ENCODE measurements at places on chromosomes 3 and 15. TPM values are rescaled to one million over a fixed set of nuclear protein-coding genes. Genes with fewer than 3 reads are reported as not detected.

DNA sequence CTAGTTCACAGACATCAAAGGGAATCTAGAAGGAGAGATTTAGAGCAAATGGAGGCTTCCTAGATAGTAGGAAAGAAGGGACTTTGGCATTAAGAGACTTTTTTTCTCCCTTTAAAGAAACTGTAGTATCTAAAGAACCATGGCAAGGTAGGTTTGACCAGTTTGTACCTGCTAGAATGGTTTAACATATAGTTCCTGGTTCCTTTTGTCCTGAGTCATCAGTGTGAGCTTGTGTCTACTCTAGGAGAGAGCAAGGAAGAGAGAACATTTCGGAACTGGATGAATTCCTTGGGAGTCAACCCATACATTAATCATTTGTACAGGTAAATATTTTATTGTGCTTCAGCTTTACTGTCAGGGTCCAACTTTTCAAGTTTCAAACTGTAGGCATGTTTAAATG, 29.6 kb upstream of the TRPC1 start:
- no peak for DNase-seq

DNA sequence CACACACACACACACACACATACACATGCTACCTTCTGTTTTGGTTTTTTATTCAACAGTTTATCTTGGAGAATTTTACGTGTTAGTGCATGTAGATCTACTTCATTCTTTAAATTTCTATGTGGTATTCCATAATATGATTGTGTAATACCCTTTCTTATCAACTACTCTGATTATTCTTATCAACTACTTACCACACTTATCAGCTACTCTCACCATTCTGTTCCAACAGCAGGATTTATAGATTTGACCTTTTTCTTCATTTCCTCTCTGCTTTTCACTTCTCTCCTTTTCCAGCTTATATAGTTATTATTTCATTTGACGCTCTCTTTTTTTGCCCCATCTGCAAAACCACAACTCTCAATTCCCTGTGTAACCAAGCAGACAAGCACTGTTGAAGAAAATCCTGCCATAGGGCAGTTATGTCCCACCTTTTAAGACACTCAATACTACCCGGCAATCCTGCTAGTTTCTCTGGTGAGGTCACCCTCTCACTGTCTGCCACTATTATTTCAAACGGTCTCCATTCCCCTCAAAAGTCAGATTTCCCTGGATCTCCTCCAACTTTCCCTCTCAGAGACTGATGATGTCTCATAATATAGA, 56.9 kb upstream of the SATB1 start:
- DNase-seq = no peak

DNA sequence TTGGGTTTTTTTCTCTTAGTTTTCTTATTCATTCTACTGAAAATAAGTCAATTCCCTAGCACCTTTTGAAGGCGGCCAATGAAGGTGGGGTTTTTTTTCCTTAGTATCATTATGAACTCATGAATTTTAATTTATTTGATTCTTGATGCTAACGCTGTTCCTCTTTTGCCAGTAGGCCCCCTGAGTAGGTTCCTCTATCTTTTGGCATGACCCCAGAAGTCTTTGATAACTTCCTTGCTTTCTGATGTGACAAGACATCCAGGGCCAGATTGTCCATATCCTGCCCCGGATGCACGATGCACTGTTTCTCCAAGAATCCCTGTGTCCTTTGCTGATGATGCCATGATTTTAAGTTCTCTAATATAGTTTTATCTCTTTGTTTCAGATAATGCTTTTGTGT, 20.6 kb downstream of the LRRK1 start:
- no peak for DNase-seq

GRCh38 chr15:62769604-62770003, 272.9 kb upstream of the TPM1 start:
- no peak for DNase-seq

DNA sequence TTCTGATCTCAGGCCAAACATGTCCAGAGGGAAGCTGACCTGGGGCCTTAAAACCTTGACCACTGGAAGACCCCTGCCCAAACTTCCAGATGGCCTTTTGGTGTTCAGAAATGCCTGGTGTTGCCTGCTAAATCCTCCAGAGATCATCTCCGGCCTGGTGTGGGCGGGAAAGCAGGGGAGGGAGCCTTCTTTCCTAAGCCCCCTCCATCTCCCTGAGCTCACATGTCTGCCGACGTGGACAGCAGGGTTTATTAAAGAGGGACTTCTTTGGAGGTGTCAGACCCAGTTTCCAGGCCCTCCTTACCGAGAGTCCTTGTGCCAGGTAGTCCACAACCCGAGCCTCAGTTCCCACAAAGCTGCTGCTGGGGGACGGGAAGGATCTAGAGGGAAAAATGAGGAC, 55.9 kb upstream of the SLC6A1 start:
- DNase-seq = no peak

DNA sequence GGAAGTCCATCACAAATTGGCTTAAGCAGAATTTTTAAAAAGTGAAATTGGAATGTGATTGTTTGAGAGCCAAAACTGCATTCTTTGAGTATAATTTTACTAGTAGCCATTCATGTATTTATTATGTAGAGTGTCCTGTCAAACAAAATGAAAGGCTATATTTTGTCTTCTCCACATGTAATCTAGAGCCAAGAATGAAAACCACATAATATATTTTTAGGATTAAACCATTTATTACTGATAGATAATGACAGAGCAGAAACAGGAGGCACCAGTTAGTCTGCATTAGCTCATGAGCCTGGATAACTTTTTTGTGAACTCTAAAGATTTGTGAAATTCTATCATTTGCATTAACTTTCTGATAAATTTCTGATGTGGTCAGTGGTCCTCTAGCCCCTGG, 130.2 kb downstream of the FILIP1L start:
- DNase-seq = no peak

- no peak for DNase-seq
These were observed 117.3 kb upstream of the FLNB start for GRCh38 chr3:57890874-57891273.

- DNase-seq = no peak
These were observed 53.0 kb downstream of the TBC1D2B start for GRCh38 chr15:78024519-78024870.

DNA sequence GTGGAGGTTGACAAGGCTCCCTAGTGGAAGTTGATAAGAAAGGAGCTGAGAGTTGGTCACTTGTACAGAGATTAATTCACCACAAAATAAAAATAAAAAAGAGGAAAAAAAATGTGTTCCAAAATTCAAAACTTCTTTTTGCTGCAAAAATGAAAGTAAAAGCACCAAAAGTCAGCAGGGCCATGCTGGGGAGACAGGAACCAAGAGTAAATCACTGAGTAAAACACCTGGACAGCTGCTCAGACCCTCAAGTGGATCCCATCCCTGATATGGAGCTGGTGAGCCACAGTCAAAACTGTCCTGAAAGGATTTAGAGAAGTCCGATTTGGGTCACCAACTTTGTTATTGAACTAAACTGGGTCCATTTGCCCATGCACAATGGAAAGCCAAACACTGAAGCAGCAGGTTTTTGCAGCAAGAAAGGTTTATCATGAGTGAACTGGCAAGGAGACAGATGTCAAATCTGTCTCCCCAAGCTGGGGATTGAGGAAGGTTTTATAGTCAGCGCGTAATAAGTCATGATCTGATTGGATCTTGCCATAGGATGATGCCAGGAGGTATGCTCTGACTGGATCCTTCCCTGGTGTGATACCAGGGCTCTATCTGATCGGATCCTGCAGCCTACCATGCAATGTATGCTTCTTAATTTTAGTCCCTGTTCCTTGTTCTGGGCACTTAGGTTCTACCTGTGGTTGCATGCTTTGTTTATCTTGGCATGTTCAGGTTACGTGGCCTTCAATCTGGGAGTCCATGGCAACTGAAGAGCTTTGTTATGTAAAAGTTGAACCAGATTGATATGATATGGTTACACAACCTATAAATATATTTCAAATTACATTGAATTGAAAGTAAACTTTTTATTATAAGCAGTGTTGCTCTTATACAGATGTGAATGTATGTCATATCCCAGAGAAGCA, 313.2 kb downstream of the POLQ start:
- DNase-seq = no peak

- no peak for DNase-seq
These were observed 275.2 kb downstream of the EPHA6 start for GRCh38 chr3:97089621-97090020.

DNA sequence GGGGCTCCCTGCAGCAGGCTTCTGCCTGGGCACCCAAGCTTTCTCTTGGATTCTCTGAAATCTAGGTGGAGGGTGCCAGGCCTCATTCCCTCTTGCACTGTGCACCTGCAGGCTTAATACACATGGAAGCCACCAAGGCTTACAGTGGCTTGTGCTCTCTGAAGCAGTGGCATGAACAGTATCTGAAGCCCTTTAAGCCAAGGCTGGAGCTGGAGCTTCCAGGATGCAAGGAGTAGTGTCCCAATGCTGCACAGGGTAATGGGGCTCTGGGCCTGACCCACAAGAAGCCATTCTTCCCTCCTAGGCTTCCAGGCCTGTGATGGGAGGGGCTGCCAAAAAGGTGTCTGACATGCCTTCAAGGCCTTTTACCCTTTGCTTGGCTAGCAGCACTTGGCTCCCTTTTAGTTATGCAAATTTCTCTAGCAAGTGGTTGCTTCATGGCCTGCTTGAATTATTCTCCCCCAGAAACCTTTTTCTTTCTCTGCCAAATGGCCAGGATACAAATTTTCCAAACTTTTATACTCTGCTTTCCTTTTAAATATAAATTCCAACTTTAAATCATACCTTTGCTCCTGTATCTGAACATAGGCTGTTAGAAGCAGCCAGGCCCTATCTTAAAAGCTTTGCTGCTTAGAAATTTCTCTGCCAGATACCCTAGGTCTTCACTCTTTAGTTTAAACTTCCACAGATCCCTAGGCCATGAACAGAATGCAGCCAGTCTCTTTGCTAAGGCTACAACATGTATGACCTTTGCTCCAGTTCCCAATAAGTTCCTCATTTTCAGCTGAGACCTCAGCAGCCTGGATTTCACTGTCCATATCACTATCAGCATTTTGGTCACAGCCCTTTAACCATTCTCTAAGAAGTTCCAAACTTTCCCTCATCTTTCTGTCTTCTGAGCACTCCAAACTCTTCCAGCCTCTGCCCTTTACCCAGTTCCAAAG, 201.1 kb upstream of the LRRFIP2 start:
- DNase-seq = no peak

DNA sequence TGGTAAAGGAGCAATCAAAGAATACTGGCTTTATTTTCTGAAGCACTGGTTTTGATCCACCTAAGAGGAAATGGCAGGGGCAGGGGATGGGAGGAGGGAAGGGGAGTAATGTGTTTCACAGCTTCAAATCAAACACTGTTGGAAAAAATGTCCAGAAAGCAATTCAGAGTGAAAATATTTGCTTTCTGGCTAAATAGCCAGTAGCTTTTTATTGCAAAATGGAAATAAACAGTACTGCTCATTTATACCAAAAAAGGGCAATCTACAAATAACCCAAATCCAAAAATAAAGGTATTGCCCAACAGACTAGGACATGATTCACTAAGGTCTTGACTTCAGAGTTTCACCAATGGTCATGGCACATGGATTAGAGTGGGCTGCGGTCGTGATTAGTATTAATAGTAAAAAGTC, 279.3 kb upstream of the THBS1 start:
- no peak for DNase-seq

DNA sequence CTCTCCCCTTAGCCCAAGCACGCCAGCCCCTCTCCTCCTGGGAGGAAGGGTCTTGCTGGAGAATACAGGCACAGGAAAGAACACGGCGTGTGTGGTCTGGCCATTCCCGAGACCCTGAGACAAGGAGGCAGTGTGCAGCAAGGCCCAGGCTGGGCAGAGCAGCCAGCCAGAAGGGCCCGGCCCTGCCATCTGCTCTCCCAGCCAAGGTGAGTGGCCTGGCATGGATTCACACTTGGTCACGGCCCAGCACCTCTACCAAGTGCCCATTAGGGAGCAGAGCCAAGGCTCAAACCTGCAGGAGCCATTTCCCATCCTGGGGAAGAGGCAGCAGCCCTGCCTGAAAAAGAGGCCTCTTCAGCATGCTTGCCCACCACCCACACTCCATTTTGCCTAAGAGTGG, 28.6 kb downstream of the MEGF11 start:
- no peak for DNase-seq

DNA sequence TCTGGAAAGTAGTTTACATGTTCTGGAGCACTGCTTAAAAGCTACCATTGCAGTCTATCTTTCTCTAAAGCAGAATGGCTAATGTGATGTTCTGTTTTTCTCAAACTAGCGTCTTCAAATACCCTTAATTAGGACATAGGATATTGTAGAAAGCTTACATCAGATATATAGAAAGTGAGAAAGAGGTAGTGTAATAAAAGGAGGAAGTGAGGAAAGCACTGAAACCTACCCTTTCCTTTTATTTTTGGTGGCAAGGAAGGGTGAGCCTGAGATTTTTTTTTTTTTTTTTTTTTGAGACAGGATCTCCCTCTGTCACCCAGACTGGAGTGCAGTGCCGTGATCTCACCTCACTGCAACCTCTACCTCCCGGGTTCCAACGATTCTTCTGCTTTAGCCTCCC, 9.4 kb downstream of the SENP2 start:
- no peak for DNase-seq

DNA sequence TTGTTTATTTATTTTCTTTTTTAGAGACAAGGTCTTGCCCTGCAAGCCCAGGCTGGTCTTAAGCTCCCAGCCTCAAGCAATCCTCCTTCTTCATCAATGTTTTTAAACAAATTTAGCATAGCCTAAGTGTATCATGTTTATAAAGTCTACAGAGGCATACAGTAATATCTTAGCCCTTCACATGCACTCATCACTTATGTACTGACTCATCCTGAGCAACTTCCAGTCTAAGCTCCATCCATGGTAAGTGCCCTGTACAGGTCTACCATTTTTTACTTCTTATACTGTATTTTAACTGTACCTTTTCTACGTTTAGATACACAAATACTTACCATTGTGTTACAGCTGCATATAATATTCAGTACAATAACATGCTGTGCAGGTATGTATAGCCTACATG, 860.0 kb downstream of the FHIT start:
- DNase-seq = no peak

DNA sequence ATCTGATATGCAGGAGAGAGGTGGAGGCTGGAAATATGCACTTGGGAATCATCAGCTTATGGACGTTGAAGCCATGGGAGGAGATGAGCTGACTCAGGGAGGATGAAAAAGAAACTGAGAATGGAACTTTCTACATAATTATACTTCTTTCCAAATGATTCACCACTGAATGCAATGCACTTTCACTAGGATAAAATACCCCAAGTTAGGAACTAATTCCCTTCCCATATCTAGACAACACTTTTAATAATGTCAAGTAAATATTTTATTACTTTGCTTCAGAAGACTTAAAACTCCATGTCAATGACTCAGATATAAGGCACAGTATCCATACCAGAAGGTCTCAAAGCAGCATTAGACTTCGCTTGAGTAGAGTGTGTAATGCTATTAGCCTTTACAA, 24.2 kb downstream of the NPTN start:
- no peak for DNase-seq

GRCh38 chr15:86432861-86433260, 353.2 kb downstream of the AGBL1 start:
- DNase-seq = no peak

GRCh38 chr15:90862487-90862886, 5.9 kb upstream of the FURIN start:
- no peak for DNase-seq

The ZNF662 gene
- polyA plus RNA-seq = 4.9 TPM

The CATSPER2 gene
- polyA plus RNA-seq = 1.9 TPM

The BCHE gene
- polyA plus RNA-seq = 2.8 TPM

The CCDC13 gene
- 7.0 TPM for polyA plus RNA-seq

The CHRM5 gene
- not detected for polyA plus RNA-seq

The LMAN1L gene
- polyA plus RNA-seq = not detected

The ARHGAP11A gene
- 0.73 TPM for polyA plus RNA-seq

The OR5H14 gene
- polyA plus RNA-seq = not detected
